ENCODE measurements at places on chromosomes 7 and 10.

- no peak for DNase-seq
Observed at GRCh38 chr10:26478061-26478460, 39.9 kb downstream of the APBB1IP start.

DNA sequence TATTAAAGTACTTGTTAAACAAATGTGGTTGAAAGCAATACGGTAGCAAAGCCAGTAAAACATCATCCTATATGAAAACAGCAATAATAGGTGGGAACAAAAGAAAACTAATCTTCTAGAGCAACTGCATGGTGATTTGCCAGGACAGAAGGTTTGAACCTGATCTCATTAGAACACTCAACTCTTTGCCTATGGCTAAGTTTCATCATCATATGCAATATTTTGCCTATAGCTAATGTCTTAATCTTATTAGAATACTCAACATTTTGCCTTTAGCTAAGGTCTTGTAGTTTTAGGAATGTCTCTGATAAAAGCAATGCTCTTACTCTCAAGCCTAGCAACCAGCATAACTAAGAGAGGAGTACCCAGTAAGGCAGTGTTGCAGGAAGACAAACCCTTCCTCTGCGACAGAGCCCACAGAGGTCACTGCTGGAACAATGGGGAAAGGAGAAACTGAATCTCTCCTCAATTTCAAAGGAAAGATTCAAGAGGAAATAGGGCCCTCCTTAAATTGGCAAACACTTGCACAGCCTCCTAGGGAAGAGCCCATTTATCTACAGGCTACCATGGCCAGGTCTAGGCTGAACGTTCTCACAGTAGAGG, 38.3 kb downstream of the CADPS2 start:
- no peak for DNase-seq

- peak; percentile 70 for DNase-seq
Observed at GRCh38 chr10:26437637-26438461, at the start of gene APBB1IP. TSS of gene APBB1IP (plus strand) at chr10:26438341. CDS start at chr10:26492327, 53,986 bp downstream.

- DNase-seq, result no peak
Observed at GRCh38 chr7:55464422-55464821, 99.3 kb downstream of the LANCL2 start.

GRCh38 chr10:94936721-94937120, 1.7 kb upstream of the CYP2C9 start:
- DNase-seq, result no peak

GRCh38 chr10:122298206-122298597, 27.1 kb downstream of the BTBD16 start:
- no peak for DNase-seq

DNA sequence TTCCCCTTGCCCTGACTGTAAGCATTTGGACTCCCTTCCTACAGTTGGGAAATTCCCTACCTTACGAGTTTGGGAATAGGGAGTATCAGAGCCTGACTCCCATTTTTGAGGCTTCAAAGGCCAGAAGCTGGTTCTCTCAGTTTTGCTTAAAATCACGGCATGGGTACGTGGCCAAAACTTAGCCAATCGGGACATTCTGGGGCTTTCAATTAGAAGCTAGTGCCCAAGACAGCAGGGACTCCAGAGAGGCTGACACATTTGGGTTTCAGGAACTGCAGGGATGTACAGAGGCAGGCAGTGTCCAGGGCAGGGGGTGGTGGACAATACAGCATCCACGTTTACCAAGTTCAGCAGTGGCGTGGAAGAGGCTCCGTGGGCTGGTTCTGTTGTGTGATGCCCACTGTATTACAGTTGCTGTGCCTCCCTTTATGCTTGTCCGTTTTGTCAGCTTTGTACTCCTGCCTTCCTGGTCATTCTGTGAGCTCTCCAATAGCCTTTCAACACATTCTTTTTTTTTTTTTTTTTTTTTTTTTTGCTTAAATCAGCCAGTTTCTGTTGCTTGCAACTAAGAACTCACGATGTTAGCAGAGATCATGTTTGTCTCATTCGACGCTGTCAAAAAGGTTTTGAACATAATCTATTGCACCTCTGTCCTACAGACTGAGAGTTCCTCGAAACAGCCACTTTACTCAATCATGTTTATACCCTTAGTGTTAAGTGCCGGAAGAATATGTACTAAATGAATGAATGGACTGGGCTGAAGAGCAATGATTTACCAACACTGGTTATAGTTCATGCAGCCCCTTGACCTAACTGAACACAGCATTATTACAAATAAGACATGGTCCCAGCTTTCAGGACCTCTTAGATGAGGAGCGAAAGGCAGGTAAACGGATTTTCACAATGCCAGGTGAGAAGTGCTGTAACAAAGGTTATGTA, 1.1 kb downstream of the GGCT start:
- peak; percentile 6 for DNase-seq

DNA sequence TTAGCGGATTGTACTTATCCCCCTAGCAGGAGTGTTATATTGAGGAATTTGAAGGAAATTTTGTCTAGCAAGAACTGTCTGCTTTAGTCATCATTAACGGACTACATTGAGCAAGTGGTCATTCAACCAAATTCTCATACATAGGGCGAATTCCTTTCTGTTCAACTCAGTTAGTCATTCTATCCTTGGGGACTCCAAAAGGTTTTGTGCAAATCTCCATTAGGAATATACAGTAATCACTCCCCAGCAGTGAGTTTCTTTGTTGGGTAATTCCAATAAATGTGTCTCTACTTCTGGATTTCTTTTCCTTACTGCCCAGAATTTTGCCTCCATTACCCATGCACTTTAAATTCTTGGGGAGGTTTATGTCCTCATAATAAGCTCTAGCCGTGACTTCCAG, 51.1 kb downstream of the EPDR1 start:
- DNase-seq, result no peak

DNA sequence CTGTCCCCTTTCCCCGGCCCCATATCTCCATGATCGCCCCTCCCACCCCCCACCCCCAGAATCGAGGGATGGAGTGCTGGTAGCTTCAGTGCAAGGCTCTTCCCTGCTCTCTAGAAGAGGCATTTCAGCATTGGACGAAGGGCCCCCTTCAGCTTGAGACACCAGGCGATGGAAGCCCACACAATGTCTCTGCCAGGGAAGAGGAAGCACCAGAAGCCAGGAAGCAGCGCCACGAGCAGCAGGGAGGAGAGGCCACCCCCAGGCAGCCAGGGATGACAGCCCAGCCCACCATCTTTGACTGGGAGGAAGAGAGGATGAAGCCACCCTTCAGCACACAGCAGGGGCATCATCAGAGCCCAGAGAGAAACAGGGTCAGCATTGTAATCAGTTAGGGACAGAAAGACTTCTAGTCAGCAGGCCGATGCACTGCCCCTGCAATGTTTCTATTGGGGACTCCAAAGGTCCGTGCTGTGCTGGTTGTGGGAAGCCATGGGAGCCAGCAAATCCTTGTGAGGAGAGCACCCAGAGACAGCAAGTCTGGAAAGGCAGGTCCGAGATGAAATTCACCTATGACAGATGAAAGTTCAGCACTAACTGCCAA, 15.7 kb downstream of the TMEM72 start:
- DNase-seq, result no peak

DNA sequence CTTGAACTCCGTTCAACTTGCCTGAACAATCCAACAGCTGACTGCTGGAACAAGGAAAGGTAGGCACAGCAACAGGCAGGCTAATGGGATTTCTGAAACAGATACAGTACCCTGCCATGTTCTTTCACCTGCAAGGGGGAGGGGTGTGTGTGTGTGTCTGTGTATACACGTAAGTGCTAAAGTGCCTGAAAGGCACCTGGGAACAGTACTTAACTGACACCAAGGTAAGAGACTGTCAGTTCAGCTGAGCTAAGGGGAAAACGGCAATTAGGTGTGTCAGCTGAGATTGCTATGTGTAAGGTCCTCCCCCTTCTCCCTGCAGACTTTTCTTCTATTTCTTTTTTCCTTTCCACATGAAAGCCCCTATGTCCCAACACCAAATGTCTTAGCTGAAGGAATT, 27.0 kb downstream of the NAMPT start:
- no peak for DNase-seq

GRCh38 chr7:148115308-148115707, 475.3 kb upstream of the C7orf33 start:
- DNase-seq, result no peak

DNA sequence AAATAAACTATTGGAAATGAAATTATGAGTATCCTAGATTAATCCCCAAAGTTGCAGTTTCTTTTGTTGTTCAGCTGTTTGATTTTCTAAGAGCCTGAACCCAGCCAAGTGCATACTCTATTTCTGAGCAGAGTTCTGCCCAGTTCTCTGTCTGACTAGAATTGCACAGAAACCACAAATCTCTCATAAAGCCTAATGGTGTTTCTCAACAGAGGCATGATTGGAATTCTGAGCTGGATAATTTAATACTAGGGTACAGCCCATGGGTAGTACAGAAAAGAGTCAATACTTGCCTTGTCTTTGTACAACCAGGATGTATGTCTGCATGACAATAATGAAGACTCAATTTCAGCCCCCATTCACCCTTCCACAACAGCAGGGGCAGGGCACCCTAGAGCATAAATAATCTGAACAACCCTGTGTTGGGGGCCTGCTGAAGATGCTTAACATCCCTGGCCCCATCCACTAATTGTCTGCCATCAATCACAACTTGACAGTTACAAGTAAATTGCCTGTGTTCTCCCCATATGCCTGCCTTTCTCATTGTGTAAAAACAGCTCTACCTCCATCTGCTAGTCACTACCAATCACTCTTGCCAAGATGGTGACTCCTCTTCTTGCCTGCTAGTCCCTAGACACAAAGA, 114.4 kb downstream of the NPSR1 start:
- no peak for DNase-seq

DNA sequence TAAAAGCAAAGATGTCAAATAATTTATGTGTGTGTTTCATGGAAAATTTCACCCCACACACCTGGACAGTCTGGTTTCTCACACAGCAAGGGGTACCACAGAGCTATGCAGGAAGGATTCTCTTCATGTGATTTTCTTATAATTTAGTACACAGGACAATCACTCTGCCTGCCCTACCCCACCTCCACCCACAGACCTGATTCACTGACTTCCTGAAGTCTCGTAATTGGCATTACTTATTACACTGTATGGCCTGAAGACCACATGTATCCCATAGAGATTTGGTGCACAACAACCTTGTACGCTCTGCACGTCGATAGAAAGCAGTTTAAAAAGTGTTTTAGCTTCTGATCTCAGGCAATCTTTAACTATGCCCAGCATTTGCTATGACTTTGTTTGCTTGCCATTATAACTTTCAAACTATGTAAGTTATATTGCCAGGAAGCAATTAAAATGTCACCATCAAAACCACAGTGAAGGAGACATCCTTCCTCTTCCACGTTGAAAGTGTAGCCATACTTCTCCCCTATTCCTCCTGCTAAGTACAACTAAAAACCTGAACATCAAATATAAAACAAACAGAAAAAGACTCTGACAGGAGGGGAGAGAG, 279.4 kb upstream of the IMMP2L start:
- DNase-seq, result no peak

GRCh38 chr10:29496341-29497162, 138.2 kb downstream of the SVIL start:
- DNase-seq, result peak; percentile 52

Measured in fibroblast of gingiva (primary cell).